Aorta (tissue), 5 donors: ENCODE measurements at places on chromosomes 12 and 14. TPM values are rescaled to one million over a fixed set of nuclear protein-coding genes. Genes with fewer than 3 reads are reported as not detected.

GRCh38 chr14:20836668-20837338 lies 34.2 kb upstream of the RNASE1 start:
- H3K27me3 ChIP-seq, result no peaks in the 10 kb centered on the region
- no peaks in the 10 kb centered on the region for H3K4me1 ChIP-seq
- DNase-seq, result no peak
- no peaks in the 10 kb centered on the region for H3K36me3 ChIP-seq

- no peaks in the 10 kb centered on the region for H3K4me1 ChIP-seq
- no peak overlapping the region for H3K27ac ChIP-seq
- no peak for DNase-seq
- no peaks in the 10 kb centered on the region for H3K27me3 ChIP-seq
- peak overlapping the region; percentile 58 for H3K4me3 ChIP-seq
Measured at GRCh38 chr14:83827383-83827782, 1702.6 kb upstream of the FLRT2 start.

- no peaks in the 10 kb centered on the region for H3K36me3 ChIP-seq
- DNase-seq, result no peak
- H3K27me3 ChIP-seq, result no peaks in the 10 kb centered on the region
- H3K27ac ChIP-seq, result no peak overlapping the region
Measured at GRCh38 chr14:23640524-23641141, 4.5 kb downstream of the DHRS2 start.

GRCh38 chr12:50326590-50327284 lies 43.4 kb upstream of the LIMA1 start:
- H3K4me1 ChIP-seq, result peaks cover 2% of the 10 kb centered on the region
- H3K27me3 ChIP-seq, result no peaks in the 10 kb centered on the region

- no peaks in the 10 kb centered on the region for H3K27me3 ChIP-seq
- no peaks in the 10 kb centered on the region for H3K36me3 ChIP-seq
- H3K27ac ChIP-seq, result peak overlapping the region; percentile 31
- DNase-seq, result peak; percentile 65
- no peaks in the 10 kb centered on the region for H3K4me1 ChIP-seq
- H3K4me3 ChIP-seq, result no peak overlapping the region
Measured at GRCh38 chr14:105094193-105094907, 29.1 kb upstream of the GPR132 start.

The TAS2R7 gene
- total RNA-seq, result not detected

The KLRD1 gene
- 4.4 TPM for total RNA-seq

The ZNF605 gene
- total RNA-seq, result 19.4 TPM

The SLC35F4 gene
- not detected for total RNA-seq
